ENCODE measurements at places on chromosomes 5 and 9.

DNA sequence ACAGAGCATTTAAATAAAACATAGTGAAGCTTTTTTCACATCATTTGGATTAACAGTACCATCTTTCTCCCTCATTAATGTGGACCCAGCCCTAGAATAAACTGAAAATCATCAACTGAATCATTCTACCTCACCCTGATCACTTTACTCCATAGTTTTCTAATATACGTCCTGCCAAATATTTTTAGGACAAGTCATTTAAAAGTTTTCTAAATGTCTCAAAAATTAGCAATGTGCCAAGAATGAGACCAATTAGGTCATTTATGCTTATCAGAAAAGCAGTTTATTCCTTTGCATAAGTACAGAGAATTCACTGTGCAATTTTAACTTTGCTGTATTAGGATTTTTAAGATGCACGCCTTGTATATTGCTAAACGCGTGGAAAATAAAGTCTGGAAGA, 284.4 kb downstream of the PIK3R1 start:
- DNase-seq, result no peak

GRCh38 chr5:1245905-1246576, 20.9 kb downstream of the SLC6A18 start:
- peak; percentile 33 for DNase-seq

DNA sequence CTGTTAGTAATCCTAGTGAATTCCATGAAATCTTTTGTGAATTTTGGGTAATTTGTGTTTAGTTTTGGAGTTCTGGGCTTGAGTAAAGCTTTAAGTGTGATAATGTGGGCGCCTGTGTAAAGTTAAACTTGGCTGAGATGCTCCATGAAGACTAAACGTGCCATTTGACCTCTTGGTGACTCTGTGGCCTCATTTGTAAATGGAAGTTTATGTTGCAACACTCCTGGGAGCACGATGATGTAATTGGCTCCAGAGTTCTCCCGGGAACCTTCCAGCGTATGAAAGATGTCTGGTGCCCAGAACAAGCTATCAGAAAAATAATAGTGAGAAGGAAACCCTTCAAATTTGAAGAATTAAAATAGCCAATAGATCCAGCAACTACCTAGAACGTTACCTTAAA, 981.2 kb downstream of the TLE4 start:
- DNase-seq, result no peak

DNA sequence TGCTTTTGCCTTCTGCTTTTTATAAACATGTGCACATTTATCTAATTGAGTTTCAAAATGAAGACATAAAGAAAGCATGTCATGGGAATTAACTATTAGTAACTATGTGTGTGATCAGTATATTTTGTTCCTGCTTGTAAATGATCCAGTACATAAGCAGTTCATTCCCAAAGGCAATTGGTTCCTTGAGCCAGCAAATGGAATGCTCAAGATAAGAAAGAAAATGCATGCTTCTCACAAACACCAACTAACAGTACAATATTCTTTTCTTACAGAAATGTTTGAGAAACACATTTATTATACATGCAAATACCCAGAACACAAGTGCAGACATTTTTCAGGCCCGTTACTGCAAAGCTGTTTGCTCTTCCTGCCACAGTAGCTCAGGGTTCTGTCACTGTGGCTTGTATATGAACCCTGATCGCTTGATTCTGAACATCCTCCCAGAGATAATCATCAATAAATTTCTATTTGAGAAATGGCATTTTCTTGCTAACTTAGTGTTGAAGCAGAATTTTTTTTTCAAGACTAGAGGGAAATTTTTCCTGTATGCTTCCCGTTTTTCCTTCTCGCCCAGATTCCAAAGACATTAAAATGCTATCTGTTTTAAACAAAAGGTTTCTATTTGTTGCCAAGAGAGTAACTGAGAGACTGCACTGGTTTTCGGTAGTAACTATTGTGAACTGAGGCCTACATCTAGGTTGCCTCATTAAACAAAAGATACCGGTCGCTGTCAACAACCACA, 1.9 kb downstream of the GNAQ start:
- no peak for DNase-seq

GRCh38 chr5:162888268-162888667, 549.1 kb upstream of the CCNG1 start:
- DNase-seq, result no peak

GRCh38 chr5:160369990-160370712, at the start of gene C1QTNF2:
TSS of gene C1QTNF2 (minus strand) at chr5:160370626. CDS start at chr5:160355011, 15,615 bp downstream.
- no peak for DNase-seq

DNA sequence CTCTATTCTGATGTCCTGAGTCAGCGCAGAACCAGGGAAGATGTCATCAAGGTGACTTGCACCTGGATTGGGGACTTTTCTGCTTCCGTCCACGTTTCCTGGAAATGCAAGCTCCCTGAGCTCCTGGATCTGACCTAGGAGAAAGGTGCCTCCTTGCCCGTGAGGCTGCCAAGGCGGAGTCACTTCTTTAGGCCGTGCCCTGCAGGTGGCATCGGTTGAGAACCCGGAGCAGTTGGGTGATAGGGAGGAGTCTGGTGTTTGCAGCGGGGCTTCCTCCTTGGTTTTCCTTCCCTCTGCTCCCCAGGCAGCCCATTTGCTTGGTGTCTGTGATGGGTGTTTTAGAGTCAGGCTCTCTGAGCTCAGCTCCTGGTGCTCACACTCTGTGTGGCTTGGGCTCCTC, 15.2 kb downstream of the NANS start:
- no peak for DNase-seq

- no peak for DNase-seq
These were observed 25.1 kb downstream of the PARP8 start for GRCh38 chr5:50691399-50692016.

DNA sequence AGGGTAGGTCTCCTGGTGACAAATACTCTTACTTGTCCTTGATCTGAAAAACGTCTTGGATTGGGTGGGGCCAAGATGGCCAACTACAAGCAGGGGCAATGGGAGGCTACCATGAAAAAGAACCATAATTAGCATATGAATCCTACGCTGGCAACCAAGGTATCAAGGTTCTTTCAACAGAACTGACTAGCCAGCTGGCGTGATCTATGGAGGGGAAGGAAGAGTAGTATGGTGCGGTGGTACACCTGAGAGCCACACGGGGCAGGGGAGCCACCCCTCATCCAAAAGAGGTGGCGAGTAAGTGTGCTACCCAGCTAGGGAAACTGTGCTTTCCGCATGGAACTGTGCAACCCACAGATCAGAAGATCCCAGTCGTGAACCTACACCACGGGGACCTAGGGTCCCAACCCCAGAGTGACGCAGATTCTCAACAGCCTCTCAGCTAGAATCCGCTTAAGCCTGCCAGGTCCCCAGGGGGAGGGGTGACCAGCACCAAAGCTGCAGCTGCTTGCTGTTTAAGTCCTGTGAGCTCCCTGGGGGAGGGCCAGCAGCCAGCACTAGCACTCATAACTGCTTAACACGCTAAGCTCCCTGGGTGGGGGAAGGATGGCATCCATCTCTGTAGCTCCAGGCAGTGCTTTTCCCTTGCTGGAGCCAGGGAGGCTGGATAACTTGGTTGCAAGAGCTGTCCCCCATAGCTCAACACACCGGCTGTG, 334.8 kb downstream of the FBXL17 start:
- no peak for DNase-seq

DNA sequence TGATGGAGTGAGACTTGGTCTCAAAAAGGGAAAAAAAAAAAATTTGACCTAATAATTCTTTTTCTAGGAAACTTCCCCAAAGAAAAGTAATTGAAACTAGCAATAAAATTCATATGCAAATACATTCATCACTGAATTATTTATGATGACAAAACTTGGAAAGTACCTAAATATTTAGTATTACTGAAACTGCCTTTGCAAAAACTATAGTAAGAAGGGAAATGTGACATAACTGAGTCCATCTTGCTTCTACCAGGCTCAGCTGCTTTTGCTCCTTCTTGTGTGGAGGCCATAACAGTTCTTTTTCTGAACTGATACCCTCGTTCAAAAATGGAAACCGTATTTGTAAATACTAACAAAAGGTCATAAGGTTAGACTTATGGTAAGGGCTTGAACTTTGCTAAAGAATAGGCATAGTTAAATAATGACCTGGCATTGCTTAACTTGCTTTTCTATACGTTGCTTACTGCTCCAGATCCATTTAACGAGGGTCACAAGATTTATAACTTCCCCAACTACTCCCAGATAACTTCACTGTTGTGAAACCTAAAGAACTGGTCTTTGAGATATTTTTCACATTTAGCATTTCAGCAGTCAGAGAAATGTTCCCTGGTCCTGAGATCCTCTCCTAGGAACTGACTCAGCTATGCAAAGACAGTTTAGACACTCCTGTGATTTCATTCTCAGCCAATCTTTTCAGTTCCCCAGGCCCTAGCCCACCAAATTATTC, 68.4 kb downstream of the CFAP95 start:
- no peak for DNase-seq

- DNase-seq, result no peak
These were observed 34.9 kb upstream of the GNE start for GRCh38 chr9:36293171-36293570.

GRCh38 chr9:14769230-14769571, 46.7 kb upstream of the CER1 start:
- DNase-seq, result peak; percentile 76

DNA sequence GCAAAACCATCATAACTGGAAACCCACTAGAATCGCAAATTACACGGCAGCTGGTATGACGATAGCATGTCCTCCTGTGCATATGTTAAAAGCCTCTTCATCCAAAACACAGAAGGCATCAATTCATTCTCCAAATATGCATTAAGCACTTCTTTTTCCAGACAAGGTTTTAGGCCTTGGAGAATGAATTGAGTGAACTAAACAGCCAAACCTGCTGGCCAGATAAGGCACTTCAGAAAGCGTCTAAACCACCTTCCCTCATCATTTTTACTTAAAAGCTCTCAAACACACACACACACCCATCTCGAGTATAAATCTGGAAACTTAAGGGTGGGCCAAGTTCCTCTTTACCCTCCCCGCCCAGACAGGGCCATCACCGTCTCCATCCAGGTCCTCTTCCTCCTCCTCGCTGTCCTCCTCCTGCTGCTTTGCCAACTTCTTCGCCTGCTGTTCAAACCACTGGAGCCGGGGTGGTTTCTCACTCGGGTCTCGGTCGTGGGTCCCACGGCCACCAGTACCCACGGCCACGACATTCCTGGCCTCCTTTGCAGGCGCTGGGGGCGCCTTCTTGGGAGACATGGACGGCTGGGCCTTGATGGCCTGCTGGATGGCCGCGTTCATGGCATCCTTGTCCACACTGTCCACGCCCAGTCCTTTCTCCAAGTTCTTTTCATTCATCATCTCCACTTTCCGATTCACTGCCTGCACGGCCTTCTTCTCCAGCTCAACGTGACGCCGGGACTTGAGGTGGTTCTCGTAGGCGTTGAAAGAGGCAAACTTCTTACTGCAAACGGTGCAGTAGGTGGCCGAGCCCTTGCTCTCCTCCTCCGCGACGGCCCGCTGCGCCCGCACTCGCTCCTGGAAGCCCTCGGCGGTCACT, 696 bp downstream of the ZNF622 start:
- no peak for DNase-seq

DNA sequence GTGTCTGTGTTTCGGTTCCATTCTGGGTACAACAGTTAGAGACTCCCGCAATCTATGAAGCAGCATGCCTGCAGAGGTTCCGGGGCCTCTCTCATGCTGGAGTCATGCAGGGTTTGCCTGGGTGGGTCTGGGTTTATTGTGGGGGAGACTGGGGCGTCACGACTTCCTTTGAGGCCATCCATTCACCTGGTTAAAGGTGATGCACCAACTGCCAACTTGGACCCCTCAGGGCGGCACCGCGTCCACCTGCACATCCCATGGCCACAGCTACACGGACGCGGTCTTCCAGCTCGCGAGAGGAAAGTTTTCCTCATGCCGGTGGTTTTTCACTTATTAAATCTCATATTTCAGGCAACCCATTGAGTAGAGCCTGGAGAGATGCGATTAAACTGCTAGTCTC, 30.9 kb upstream of the IRX4 start:
- DNase-seq, result no peak
